ENCODE measurements at places on chromosomes 4 and X.

GRCh38 chr4:139295206-139295941 is 5.9 kb upstream of the NAA15 start:
- H3K27ac ChIP-seq = peak overlapping the region; percentile 91
- peak; percentile 94 for DNase-seq
- no peaks in the 10 kb centered on the region for H3K27me3 ChIP-seq
- H3K4me1 ChIP-seq = peaks cover 13% of the 10 kb centered on the region
- peak overlapping the region; percentile 41 for H3K4me3 ChIP-seq
- H3K36me3 ChIP-seq = peaks cover 22% of the 10 kb centered on the region

DNA sequence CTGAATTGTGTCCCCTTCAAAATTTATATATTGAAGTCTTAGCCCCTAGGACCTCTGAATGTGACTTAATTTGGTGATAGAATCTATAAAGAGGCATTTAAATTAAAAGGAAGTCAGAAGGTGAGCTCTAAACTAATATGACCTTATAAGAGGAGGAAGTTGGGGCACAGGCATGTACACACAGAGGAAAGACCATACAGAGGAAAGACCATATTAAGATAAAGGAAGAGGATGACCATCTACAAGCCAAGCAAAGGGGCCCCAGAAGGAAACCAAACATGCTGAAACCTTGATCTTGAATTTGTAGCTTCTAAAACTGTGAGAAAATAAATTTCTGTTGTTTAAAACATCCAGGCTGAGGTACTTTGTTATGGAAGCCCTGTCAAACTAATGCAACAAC is 26.9 kb upstream of the CYBB start:
- H3K4me3 ChIP-seq = no peak overlapping the region
- no peaks in the 10 kb centered on the region for H3K27me3 ChIP-seq
- no peaks in the 10 kb centered on the region for H3K4me1 ChIP-seq
- DNase-seq = no peak

DNA sequence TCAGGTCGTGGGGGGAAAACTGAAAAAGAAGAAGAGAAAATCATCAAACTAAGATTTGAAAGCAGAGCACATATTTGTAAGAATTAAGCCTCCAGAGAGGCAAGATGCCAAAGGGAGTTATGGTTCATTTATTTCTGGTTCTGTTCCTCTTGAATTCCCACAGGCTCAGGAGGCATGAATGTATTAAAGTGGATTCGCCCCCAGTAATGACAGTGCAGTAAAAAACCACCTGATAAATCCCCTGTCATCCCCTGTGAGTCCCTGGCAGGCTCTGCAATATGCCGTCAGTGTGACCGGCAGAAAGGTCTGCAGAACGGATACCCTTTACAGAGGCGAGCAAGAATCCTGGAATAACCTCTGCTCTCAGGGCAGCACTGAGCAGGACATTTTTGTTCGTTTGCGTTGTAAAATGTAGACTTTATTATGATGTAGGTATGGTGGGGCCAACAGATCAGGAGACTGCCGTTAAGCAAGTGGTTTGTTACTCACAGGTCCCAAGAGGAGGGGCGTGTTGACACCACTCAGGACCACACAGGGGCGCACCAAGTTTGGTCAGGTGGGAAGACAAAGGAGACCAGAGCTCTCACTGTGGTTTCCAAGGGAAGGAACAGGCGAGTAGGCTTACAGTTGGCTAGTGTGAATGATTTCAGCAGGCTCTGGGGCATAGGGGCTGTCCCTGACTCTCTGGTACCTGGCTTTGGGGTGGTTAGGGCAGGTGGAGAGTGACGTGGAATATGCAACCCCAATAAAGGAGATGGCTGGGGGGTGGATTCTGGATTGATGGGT is 75.3 kb downstream of the DHRSX start:
- H3K27ac ChIP-seq = no peak overlapping the region
- no peak for DNase-seq
- no peak overlapping the region for H3K4me3 ChIP-seq
- no peaks in the 10 kb centered on the region for H3K4me1 ChIP-seq

DNA sequence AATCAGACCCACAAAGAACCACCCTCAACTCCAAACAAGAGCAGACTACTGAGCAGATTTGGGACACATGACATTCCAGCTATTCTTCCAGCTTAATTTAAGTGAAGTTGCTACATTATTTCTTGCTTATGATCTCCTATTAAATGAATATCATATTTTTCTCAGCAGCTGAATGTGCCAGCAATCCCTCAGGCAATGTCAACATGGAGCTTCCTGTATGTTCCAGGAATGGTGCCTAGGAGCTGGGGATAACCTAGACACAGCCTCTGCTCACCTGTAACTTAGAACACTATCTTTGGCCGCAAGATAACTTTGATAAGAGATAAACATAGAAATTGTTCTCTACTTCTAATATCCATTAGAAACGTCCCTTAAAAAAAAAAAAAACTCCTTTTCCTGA is 274.4 kb upstream of the RASGEF1B start:
- no peak overlapping the region for H3K4me3 ChIP-seq
- DNase-seq = no peak
- H3K27me3 ChIP-seq = no peaks in the 10 kb centered on the region
- H3K36me3 ChIP-seq = no peaks in the 10 kb centered on the region
- no peak overlapping the region for H3K27ac ChIP-seq

- no peak overlapping the region for H3K27ac ChIP-seq
- no peaks in the 10 kb centered on the region for H3K27me3 ChIP-seq
- H3K4me1 ChIP-seq = no peaks in the 10 kb centered on the region
- H3K36me3 ChIP-seq = no peaks in the 10 kb centered on the region
Measured at GRCh38 chrX:15233416-15234015, 36.4 kb downstream of the ASB9 start.

DNA sequence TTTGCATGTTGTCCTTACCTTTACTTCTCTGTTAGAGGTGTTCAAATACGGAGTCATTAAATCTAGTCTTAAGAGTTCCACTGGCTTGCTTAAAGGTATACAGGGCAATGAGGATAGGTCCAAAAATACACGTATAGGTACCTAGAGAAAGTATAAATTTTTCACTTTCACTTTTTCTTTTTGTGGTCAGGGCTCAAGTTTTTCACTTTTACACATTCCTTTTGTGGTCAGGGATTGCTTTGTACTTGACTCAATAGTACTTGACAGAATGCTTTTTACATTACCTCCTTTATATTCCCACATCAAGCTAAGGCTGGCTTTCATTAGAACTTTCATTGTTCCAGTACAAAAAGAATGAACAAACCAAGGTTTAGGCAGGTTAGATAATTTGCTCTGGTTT is 21.7 kb downstream of the TMEM184C start:
- H3K4me1 ChIP-seq = peaks cover 2% of the 10 kb centered on the region
- no peak overlapping the region for H3K27ac ChIP-seq
- DNase-seq = peak; percentile 17
- H3K36me3 ChIP-seq = peaks cover 36% of the 10 kb centered on the region
- H3K27me3 ChIP-seq = no peaks in the 10 kb centered on the region
- H3K4me3 ChIP-seq = no peak overlapping the region

GRCh38 chrX:28188526-28188925 is 207.3 kb upstream of the DCAF8L1 start:
- no peak overlapping the region for H3K27ac ChIP-seq
- no peaks in the 10 kb centered on the region for H3K4me1 ChIP-seq
- no peaks in the 10 kb centered on the region for H3K36me3 ChIP-seq
- no peaks in the 10 kb centered on the region for H3K27me3 ChIP-seq
- H3K4me3 ChIP-seq = no peak overlapping the region

DNA sequence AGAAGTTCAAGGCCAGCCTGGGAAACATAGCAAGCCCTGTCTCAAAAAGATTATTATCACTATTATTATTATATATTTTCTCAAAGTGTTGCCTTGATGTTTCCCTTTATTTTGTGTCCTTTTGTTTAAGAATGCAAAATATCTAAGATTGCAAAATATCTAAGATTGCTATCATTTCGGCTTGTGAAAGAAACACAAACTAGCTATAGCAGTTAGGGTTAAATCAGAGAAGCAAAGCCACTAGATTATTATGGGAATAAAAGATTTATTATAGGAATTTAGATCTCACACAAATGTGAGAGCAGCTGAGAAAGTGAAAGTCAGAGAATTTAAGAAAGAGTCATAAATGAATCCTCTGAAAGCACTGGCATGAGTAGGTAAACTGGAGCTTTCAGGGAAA is 18.0 kb upstream of the TMEM184C start:
- peaks cover under 1% of the 10 kb centered on the region for H3K4me1 ChIP-seq
- no peak overlapping the region for H3K4me3 ChIP-seq
- H3K27me3 ChIP-seq = no peaks in the 10 kb centered on the region
- no peak overlapping the region for H3K27ac ChIP-seq

DNA sequence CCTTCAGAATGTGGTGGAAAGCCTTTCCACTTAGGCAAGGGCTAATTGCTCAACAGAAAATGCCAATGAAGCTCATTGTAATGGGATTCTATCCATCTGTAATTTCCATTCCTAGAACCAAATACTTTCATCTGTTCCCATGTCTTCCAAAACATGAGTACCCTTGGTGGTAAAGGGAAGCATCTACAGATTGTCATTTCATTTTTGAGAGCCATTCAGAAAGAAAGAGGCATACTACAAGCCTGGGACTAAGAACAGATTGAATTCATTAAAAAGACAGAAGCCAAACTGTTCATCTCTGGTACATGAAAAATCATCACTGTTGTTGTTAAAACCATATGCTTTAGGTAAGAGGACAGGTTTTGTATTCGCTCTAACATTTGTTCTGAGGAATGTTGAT is 43.6 kb upstream of the DCTD start:
- H3K27ac ChIP-seq = no peak overlapping the region
- no peaks in the 10 kb centered on the region for H3K36me3 ChIP-seq
- H3K4me1 ChIP-seq = no peaks in the 10 kb centered on the region
- no peaks in the 10 kb centered on the region for H3K27me3 ChIP-seq
- H3K4me3 ChIP-seq = no peak overlapping the region

DNA sequence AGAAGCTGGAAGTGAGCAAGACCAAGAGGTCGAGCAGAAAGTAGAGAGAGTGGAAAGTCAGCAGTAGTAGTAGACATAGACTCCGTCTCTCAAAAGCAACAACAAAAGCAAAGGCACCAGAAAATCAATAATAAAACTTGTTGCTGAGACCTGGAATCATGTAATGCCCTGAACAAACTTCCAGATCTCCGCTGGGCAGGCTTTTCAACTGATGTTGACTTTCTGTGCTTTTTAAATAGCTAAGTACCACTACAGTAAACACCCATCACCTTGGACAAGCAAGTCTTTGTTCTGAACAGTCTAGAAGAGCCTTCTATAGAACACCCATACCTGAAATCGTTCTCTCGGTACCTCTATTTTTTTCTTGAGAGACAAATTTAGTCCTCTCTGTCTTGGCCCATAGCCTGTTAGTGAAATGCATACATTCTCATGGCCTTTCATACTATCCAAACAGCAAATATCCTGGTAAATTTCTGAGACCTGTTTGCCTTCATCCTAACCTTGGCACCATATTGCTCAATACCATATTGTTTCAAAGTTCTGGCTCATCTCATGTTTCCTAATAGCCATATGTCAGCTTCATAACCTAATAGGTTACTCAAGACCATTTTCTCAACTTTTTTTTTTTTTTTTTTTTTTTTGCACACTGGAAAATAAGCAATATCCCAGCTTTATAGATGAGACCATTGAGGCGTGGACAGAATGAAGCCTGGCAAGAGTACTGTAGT is 200.6 kb upstream of the RBPJ start:
- no peaks in the 10 kb centered on the region for H3K36me3 ChIP-seq
- DNase-seq = peak; percentile 25
- H3K27ac ChIP-seq = no peak overlapping the region
- no peaks in the 10 kb centered on the region for H3K27me3 ChIP-seq
- no peaks in the 10 kb centered on the region for H3K4me1 ChIP-seq

GRCh38 chrX:23773601-23774175 is 9.3 kb upstream of the SAT1 start:
- H3K4me1 ChIP-seq = no peaks in the 10 kb centered on the region
- no peak for DNase-seq

DNA sequence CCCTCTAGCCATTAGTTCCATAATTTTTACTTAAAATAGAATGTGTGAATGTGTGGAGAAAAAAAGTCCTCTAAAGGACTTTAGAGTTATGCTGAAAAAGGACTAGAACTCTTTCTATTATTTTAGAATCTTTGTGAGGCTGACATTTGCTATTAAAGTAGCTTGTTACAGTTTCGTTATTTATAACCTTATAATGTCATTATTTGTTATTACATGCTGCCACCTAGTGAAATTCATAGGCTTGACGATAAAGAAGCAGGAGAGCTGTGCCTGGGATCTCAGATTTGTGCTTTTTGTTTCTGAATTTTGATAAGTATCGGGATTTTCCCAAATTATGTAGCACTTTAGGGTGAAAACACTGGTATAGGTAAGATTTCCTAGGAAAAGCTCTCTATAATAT is 38.5 kb upstream of the TAPT1 start:
- no peaks in the 10 kb centered on the region for H3K4me1 ChIP-seq
- no peak overlapping the region for H3K4me3 ChIP-seq
- peak; percentile 39 for DNase-seq

DNA sequence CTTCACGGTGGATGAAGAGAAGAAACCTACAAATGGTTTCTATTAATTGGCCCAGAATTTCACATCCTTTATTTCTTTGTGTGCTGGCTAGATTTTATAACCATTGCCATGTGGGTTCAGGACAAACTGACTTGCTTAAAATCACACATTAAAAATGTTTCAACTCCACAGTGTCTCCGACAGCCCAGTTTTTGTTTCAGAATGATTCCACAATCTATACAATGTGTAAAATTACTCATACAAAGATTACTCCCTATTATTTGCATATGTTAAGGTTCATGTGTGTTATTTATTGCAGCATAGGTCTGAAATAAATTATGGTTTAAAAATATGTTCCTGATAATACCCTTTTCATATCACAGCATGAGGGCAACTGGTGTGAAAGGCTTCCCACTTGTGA is 20.6 kb downstream of the DCHS2 start:
- no peaks in the 10 kb centered on the region for H3K27me3 ChIP-seq
- H3K36me3 ChIP-seq = no peaks in the 10 kb centered on the region
- no peak overlapping the region for H3K27ac ChIP-seq
- H3K4me3 ChIP-seq = no peak overlapping the region
- no peaks in the 10 kb centered on the region for H3K4me1 ChIP-seq
- no peak for DNase-seq

DNA sequence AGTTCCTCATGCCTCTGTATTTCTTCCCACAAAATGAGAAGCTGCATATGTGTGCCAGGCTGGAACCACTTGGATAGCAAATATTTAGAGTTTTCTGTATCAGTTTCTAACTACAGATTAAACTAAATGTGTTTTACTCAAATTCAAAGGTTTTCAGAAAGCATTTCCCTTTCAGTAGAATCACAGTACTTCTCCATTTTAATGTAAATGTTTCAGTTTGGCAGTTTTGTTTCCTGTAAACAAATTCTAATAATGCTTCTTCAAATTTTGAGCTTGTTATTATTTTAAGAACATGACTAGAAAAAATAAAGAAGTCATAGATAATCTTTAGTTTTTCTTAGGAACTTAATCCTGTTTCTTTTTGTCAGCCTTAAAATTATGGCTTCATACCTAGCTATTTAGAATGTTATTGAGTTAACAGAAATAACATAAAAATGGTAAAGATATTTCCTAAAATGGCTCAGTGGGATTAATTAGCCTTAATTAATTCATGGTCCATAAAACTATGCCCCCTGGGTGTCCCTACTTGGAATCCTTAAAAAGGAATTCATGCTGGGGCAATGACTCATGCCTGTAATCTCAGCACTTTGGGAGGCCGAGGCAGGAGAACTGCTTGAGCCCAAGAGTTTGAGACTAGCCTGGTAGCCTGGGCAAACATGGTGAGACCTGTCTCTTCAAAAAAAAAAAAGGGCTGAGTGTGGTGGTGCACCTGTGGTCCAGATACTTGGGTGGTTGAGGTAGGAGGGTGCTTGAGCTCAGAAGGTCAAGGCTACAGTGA is 83.8 kb upstream of the GPR34 start:
- peaks cover 4% of the 10 kb centered on the region for H3K36me3 ChIP-seq
- H3K27me3 ChIP-seq = no peaks in the 10 kb centered on the region
- DNase-seq = no peak
- H3K4me3 ChIP-seq = no peak overlapping the region
- H3K27ac ChIP-seq = no peak overlapping the region

GRCh38 chr4:10091531-10092181 is 24.9 kb downstream of the WDR1 start:
- peaks cover 58% of the 10 kb centered on the region for H3K36me3 ChIP-seq
- DNase-seq = no peak
- peak overlapping the region; percentile 97 for H3K27ac ChIP-seq
- peaks cover 52% of the 10 kb centered on the region for H3K4me1 ChIP-seq

Measured in cardiac muscle cell (in vitro differentiated cells and primary cell).